Mucosa of gallbladder (tissue), 1 donor: ENCODE measurements at places on chromosomes 3 and 15. TPM values are rescaled to one million over a fixed set of nuclear protein-coding genes. Genes with fewer than 3 reads are reported as not detected.
A peak's percentile ranks its signal among the peaks of the same experiment; 100 is the strongest.

DNA sequence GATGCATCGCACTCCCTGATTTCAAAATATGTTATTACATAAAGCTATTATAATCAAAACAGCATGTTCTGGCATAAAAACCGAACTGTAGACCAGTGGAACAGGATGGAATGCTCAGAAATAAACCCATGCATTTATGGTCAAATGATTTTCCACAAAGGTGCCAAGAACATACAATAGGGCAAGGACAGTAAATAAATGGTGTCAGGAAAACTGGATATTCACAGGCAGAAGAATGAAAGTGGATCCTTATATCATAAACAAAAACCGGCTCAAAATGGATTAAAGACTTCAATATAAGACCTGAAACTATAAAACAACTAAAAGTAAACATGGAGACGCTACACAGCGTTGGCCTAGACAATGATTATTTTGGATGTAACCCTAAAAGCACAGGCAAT, 22.6 kb downstream of the USP50 start:
- DNase-seq, result no peak

- no peak for DNase-seq
Measured at GRCh38 chr3:154235330-154235729, 89.0 kb downstream of the DHX36 start.

GRCh38 chr15:70342554-70343548, 245.1 kb upstream of the TLE3 start:
- DNase-seq, result peak; percentile 9

- DNase-seq, result no peak
Measured at GRCh38 chr15:34185666-34186065, 24.2 kb downstream of the KATNBL1 start.

GRCh38 chr3:183991403-183991802, 26.3 kb downstream of the ABCC5 start:
- DNase-seq, result no peak

DNA sequence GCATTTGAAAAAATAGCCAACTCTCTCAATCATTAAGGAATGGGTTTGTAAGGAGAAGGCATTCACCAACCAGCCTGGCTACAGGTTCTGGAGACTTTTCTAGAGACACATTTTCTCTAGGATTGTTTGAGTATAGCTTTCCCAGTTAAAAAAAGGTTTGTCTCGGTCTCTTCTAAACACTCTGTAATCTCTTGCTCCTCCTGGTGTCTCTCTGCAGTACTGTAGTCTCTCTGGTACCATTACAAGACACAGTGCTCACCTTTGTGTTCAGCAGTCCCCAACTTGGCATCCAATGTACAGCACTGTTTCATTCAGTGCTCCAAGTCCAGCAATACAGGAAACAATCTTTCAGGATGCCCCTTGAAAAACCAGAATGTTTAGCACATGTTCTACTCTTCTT, 534.4 kb downstream of the ZNF385D start:
- DNase-seq, result no peak

GRCh38 chr15:74318376-74319137, 48.9 kb downstream of the CYP11A1 start:
- DNase-seq, result no peak

- DNase-seq, result no peak
Measured at GRCh38 chr3:12679468-12679867, 15.6 kb upstream of the RAF1 start.

GRCh38 chr3:55795746-55796145, 308.6 kb upstream of the WNT5A start:
- DNase-seq, result no peak

- DNase-seq, result peak; percentile 21
Measured at GRCh38 chr3:52682016-52682415, 3.7 kb downstream of the PBRM1 start.

GRCh38 chr15:80893777-80894176, 95.8 kb downstream of the MESD start:
- DNase-seq, result no peak

GRCh38 chr3:41362638-41363559, 163.6 kb downstream of the CTNNB1 start:
- DNase-seq, result peak; percentile 39

DNA sequence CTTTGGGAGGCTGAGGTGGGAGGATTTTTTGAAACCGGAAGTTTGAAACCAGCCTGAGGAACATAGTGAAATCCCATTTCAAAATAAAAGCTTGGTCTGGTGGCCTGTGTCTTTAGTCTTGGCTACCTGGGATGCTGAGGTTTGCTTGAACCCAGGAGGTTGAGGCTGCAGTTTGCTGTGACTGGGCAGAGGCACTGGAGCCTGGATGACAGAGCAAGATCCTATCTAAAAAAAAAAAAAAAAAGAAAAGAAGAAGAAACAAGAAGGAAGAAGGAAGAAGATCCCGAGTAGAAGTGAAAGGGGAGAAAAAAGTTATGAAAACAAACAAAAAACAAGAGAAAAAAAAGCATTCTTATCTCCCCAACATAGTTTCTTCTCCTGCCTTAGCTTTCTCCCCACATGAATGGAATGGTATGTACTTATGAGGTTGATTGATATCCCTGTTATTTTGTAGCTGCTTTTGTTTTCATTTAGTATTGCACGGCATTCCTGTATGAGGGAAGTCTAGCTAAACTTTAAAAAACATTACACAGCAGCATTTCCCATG, 42.4 kb downstream of the TMEM40 start:
- no peak for DNase-seq

DNA sequence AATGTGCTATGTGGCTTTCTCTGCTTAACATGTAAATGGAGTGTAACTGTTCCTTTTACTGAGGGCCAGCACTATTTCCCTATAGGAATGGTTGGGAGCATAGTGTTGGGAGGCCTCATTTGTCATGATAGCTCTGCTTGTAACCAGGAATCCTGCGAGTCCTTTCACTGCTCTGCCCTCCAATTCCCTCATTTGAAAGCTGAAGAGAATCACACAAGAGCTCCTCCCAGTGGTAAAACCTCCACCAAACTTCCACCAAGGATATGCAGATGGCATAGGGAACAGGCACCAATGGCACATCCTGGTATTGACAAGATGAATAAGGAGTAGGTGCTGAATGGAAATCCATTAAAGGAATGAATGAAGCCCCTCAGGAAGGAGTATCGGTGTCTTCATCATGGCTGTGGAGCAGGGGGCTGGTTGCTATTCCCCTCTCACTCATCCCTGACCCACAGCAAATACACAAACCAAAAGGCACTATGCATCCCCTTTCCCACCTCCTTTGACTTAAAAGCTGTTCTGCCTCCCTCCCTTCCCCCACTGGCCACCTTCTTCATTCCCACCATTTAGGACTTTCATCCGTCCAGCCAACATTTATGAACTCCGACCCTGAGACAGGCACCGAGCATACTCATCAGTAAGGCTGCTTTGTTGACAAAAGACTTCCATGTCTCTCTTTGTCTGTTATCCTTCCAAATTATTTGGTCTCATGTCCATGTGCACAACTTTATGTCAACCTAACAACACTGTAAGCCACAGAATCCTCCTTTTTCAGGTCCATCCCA, 560.8 kb downstream of the FOXP1 start:
- DNase-seq, result no peak

GRCh38 chr15:39934397-39935071, 619 bp downstream of the EIF2AK4 start:
- DNase-seq, result no peak

DNA sequence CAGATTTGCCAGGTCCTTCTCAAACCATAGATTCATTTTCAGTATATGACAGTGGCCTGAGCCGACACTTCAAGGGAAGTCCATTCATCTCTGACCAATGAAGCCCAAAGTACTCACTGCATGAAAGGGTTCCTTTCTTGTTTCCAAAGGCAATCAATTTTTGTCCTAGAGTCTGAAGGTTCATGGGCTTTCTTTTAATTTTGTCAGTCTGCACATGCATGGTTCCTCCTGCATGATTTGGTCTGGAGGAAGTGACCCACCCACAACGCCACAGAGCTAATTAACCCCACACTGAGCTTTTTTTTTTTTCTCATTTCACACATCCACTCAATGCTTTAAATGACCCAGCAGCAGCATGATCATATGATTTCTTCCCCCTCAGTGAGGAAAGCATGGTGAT, 216.4 kb downstream of the TIGIT start:
- DNase-seq, result no peak

- no peak for DNase-seq
Measured at GRCh38 chr3:12195231-12195630, 36.5 kb upstream of the TIMP4 start.

GRCh38 chr3:159252772-159253384, 451.0 kb downstream of the MFSD1 start:
- DNase-seq, result no peak

DNA sequence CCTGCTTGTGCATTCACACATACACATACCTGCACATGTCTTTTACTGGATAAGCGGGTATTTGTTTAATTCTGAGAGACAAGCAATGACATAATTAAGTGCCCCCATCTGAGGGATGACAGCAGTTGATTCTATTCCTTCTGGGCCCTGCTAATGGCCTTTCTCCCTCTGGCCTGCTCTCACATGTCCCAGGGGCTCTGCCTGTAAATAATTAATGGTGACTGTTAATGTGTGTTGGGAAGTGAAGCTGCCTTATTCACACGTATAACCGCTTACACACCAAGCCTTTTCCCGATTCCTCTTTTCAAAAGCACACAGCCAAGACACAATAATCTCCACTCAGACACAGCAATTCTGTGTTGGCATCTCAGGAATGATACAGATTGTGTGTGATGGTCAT, 47.8 kb downstream of the LRRK1 start:
- no peak for DNase-seq

DNA sequence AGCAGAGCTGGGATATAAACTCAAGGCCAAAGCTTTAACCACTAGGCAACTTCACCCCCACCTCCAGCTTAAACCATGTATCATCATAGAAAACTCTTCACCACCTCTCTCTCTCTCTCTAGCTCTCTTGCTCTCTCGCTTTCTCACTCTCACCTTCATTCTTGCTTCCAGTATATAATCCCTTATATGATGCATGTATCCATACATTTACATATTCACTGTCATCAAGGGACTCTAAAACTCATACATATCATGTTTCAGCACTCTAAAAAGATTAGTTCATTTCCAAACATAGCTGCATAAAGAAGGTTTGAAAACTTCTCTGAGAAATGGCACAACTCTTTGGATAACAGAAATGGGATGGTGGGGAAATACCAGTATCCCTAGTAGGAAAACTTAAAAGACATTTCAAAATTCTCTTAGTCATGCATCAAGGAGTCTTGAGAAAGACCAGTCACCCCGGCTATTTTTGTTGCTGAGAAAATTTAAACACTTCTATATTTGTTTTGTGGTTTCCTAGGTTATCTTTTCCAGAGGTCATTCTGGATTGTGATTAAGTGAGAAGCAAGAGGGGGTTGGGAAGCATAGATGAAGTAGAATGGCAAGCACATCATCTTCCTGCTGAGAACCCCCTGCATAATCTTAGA, 447.8 kb upstream of the THBS1 start:
- no peak for DNase-seq

GRCh38 chr3:148631124-148631903, 66.4 kb upstream of the AGTR1 start:
- no peak for DNase-seq

DNA sequence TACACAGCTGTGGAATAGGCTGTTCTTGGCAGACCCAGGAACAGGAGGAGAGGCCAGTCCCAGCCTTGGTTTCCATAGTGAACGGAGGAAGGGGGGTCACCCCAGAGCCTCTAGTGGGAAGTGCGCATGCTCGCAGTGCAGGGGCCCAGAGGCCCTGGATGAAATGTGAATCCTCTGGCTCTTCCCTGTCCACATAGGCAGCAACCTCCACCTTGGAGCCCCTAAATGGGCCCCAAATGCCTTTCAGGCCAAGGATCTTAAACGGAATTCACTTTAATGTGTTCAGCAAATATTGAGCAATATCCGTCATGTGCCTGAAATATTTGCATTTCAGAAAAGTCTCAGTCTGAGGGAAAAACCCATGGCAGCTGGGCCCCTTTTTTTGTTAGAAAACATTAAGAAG, 3.3 kb upstream of the NDN start:
- DNase-seq, result peak; percentile 70

- no peak for DNase-seq
Measured at GRCh38 chr15:47720555-47720954, 3.2 kb downstream of the SEMA6D start.

DNA sequence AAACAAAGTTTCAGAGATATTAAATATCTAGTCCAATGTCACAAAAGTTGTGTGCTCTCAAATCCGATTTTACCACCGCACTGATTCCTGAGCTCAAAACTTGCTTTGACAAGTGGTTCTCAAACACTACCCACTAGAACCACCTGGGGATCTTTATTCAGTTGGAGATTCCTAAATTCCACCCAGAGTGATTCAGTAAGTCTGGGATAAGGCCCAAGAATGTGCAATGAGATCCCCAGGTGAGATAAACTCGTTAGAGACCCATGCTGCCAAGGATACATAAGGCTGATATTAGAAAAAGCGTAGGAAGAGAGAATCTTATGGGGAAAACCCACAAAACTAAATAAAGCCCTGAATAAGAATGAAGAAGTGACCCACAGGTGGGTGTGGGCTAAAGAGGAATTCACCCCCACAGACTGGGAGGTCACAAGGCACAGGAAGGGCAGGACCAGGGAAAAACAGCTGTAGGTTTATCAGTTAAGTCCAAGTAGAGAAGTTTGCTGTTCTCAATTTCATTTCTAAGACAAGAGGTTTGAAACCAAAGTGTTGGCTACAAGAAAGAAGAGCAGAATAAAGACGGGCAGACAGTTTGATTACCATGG, 11.5 kb upstream of the RPS17 start:
- DNase-seq, result no peak

DNA sequence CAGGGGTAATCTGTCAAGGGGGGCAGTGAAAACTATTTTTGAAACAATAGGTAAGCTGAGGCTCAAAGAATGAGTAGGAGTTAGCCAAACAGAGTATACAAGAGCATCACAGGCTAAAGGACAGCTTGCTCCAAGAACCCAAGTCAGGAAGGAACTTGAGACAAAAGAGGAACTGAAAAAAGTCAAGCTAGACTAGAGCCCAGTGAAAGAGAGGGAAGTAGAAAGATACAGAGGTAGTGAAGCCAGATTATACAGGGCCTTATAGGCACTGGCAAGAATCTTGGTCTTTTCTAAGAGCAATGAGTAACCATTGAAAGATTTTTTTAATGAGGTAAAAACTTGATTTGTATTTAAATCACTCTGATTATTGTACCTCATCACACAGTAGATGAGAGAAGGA, 69.9 kb downstream of the FILIP1L start:
- no peak for DNase-seq

DNA sequence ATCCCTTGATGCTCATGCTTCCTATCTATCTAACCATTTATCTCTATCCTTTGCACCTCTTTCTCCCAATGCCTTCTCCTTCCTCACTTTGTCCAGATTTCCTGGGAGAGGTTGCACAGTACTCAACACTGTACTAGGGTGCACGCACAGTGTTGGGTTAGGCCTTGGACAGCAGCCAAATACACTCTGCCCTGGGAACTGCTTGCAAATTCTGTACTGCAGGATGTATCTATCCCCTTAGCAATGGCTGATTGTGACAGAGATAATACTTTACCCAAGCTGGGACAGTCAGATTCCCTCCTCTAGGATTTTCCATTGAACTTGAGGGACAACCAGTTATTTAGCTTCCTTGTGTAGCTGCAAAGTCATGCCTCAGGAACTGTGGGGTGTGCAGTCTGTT, 113.3 kb downstream of the IL20RB start:
- peak; percentile 21 for DNase-seq

P2RY13 gene
- 4.0 TPM for total RNA-seq

PRR23B gene
- total RNA-seq, result not detected

GABRB3 gene
- total RNA-seq, result 91.6 TPM

EPHB1 gene
- 2.0 TPM for total RNA-seq

TTLL13 gene
- total RNA-seq, result 0.32 TPM

RARB gene
- 12.9 TPM for total RNA-seq

KLHL40 gene
- not detected for total RNA-seq

MCTP2 gene
- 31.7 TPM for total RNA-seq

IP6K1 gene
- total RNA-seq, result 46.1 TPM

COL6A6 gene
- total RNA-seq, result 0.12 TPM

HTR3E gene
- total RNA-seq, result not detected

TAMM41 gene
- 17.5 TPM for total RNA-seq
